Renal cortical epithelial cell (primary cell): ENCODE measurements at places on chromosomes 5 and 9.

- DNase-seq, result no peak
These were observed 264.6 kb upstream of the ZNF608 start for GRCh38 chr5:125011014-125011413.

DNA sequence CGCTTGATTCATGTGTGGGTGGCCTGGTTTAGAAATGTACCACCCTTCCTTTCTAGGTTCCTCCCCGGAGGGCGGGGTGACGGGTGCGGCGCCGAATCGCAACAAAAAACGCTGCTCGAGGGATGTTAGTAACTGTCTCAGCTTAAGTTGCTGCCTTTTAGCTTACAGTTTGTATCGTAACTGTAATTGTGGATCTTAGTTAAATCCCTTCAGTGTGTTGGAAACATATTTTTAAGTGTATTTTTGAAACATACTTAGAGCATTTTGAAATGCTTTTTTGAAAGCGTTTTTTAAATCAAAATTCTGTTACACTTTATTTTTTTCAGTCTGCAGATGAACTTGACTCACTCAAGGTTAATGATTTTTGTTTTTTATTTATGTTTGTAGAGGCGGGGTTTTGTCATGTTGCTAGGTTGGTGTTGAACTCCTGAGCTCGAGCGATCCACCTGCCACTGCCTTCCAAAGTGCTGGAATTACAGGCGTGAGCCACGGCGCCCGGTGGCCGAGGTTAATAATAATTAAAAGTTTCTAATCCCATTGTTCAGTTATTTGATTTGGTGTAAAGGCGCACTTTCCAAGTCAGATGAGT, 997 bp upstream of the CHD1 start:
- DNase-seq, result no peak

DNA sequence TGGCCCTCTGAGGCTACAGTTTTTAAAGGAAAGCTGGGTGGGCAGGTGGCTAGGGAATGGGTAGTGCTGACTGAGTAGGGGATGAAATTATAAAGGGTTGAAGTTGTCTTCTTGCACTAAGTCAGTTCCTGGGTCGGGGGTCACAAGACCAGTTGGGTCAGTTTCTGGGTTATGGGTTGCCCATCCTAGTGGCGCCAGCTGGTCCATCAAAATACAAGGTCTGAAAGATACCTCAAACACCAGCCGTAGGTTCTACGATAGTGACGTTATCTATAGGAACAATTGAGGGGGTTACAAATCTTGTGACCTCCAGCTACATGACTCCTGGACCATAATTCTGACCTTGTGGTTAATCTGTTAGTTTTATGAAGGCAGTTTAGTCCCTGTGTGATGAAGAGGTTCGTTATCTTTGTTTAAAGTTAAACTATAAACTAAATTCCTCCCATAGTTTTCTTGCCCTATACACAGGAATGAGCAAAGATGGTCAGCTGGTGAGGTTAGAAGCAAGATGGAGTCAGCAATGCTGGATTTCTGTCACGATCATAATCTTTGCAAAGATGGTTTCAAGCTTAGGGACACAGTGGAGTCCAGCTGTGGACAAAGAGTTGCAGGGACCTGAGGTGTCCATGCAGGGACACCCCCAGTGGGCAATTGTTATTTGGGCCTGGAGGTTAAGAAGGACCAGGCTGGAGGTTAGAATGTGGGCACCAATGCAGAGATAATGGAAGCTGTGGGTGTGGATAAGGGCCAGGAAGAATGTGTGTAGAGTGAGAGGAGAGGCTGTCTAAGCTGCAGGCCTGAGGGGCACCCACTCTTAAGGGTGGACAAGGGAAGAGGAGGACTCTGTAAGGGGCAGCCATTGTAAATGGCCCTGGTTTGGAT, 14.0 kb upstream of the CREBRF start:
- DNase-seq, result no peak

DNA sequence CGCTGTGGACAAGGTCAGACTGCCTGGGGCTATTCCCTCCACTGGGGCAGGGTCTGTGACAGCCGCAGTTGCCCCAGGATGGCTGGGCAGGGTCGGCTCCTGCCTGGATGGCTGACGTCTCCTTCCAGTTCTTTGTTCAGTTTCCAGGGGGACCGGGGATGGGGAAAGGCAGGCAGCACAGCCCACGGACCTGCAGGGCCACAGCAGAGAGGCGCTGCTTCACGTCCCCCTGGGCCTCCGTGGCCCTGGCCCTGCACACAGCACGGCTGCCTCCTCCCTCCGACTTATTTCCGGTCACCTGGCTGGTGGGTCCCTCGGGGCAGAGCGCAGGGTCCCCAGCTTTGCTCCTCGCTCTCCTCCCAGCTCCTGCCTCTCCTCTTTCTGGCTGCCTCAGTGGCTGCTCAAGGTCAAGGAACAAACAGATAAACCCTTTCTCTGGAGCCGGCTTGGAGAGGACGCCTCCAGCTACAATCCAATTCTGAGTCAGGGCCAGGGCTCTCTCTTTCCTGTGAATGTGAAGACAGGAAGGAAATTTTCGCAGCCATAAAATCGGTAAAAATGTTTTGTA, 169.7 kb downstream of the C9orf50 start:
- no peak for DNase-seq

- DNase-seq, result no peak
These were observed 121.6 kb upstream of the PPP1R26 start for GRCh38 chr9:135357863-135358551.
